ENCODE measurements at places on chromosomes 11 and 22.

- DNase-seq: no peak
Measured at GRCh38 chr11:133360860-133361688, 171.2 kb downstream of the OPCML start.

DNA sequence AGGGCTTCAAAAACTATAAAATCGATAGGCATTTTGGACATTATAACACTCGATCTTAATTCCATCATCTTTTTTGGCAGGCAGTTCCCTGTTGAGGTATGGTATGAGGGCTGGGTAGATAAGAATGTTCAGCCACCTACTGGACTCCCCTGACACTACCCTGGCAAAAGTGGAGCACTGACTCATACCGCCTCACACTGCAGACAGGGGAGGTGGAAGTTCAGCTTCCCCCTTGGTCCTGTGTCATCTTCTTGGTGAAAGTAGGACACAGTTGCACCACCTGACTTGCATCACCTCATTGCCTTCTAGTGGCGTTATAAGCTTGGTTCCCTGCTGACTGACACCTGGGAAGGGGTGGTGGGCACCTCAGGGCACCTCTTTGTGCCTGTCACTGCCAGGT, 30.4 kb downstream of the PAAF1 start:
- peak; percentile 28 for DNase-seq

DNA sequence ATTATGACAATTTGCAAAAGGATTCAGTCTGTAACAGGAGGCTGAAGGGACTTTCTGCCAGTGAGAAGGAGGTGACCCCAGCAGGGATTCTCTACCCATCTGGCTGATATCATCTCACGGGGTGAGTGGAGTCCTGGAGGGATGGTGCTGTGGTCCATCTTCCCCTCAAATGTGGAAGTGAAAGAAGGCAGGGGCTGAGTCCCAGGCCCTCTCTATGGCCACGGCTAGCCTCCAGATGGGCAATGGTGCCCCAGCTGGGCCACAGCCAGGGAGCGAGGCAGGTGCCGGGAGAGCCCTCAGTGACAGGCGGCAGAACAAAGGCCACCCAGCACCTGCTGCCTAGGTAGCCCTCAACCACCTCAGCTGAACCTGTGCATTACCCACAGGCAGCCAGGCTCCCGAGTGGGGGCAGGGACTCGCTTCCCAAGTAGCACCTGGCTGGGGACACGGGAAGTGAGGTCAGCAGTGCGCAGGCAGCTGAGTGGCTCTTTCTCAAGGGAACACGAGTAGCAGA, 6.7 kb downstream of the NECTIN1 start:
- DNase-seq: no peak

GRCh38 chr22:38494939-38495338, 11.2 kb downstream of the DDX17 start:
- no peak for DNase-seq
